Iris pigment epithelial cell (primary cell): ENCODE measurements at places on chromosomes 11 and 22.

GRCh38 chr11:47149782-47150181 is 26.9 kb downstream of the ARFGAP2 start:
- no peak for DNase-seq

GRCh38 chr11:72652873-72653630 is 21.2 kb downstream of the PDE2A start:
- no peak for DNase-seq

DNA sequence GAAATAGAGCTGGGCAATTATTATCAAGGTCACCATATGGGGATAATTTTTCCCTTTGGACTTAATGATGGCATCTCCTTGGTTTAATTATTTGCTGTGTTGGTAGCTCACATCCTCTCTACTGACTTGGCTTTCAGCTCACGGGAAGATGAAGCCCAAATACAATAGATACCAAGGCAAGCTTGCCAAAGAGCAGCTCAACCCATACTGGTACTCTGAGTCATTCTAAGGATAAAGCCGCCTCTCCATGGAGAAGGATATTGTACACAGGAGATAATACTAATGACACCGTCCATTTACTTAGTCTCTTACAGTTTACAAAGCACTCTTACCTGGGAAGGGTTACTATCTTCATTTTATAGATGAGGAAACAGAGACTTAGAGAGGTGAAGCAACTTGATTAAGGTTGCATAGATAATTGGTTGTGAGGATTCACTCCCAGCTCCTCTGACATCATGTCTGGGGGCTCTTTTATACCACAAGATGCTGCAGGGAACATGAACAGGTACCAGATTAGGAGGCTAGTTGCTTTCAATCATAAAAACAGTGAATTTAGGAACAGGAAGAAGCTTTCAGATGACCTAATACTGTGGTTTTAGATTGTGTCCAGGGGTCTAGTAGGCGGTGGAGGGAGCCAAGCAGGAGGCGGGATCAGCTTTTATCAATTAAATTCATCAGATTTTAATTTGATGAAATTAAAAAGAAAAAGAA is 48.3 kb upstream of the PICALM start:
- peak; percentile 61 for DNase-seq

DNA sequence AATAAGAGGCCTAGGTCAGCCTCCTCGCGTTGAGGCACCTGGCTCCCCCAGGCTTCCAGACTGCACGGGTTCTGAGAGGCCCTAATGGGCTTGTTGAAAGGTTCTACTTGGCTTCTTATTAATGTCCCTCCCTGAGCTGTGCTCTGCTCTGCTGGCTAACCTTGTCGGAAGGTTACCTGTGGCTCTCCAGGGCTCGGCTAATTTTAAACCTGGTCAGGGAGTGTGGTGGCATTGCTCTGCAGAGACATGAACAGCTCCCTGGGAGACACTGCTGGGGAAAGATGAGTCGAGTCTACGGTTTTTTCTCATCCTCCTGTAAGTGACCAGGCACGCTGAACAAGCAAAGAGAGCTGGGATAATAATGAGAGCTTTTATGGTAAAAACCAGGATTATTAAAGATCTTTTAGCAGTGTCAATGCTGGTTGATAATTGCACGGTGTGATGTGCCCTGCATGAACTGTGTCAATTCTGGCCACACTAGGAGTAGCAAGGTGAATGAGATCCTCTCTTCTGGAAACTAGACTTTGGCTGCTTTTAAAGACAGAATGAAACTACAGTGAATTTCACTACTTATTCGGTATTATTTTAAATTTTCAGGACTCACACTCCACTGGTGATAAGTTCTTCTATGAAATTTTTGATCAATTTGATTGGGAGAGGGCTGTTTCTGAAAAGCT is 70.7 kb downstream of the TEAD1 start:
- no peak for DNase-seq

GRCh38 chr11:13033760-13034533 is 24.8 kb downstream of the RASSF10 start:
- DNase-seq = no peak

GRCh38 chr11:86547727-86548126 is 124.7 kb downstream of the ME3 start:
- DNase-seq = no peak

DNA sequence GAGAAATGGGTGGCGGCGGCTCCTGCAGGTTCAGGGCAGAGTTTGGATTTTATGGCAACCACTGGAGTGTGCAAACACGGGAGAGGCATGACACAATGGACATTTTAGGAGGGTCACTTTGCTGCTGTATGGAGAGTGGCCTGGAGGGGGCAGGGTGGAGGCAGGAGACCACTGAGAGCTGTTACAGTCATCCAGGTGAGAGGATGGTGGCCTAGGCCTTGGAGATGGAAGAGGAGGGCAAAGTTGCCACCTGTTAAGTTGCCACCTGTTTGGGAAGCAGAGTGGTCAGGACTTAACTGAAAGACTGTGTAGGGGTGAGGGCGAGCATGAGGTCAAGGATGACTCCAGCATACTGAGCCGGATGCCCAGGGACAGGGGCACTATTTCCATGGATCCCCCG is 2.3 kb upstream of the RAD9A start:
- no peak for DNase-seq

DNA sequence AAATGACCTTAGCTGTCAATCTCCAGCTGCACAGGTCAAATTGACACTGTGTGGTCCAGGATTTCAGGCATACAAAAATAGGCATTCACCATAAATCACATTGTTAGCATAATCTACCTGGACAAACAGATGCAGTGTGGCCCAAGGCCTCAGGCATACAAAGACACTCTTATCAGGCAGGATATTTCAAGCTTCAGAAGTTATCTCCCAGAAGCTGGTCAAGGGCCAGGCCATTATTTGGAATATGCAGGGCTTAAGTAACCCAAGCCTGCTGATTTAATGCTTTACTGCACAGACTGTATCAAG is 25.5 kb upstream of the HORMAD2 start:
- no peak for DNase-seq

GRCh38 chr11:8333376-8333775 is 69.7 kb upstream of the LMO1 start:
- DNase-seq = no peak

- peak; percentile 47 for DNase-seq
These were observed 9.4 kb downstream of the IGSF9B start for GRCh38 chr11:133947321-133947756.

DNA sequence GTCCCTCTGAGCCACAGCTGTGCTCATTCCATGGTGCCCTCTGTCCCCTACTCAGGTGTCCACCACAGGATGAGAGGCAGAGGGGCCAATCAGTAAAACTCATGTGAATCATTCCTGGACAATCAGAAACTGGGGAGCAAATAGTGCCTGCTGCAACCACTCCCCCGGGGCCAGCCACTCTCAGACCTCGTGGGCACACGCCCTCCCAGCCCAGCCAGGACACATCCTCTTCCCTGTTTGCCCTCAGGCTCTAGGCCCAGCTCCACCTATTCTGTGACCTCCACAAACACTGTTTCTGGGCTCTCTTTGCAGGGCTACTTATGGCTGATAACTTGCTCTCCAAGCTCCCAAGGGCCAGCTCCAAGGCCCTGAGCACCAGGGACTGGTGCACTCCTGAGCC is 14.0 kb upstream of the KCTD14 start:
- DNase-seq = no peak

DNA sequence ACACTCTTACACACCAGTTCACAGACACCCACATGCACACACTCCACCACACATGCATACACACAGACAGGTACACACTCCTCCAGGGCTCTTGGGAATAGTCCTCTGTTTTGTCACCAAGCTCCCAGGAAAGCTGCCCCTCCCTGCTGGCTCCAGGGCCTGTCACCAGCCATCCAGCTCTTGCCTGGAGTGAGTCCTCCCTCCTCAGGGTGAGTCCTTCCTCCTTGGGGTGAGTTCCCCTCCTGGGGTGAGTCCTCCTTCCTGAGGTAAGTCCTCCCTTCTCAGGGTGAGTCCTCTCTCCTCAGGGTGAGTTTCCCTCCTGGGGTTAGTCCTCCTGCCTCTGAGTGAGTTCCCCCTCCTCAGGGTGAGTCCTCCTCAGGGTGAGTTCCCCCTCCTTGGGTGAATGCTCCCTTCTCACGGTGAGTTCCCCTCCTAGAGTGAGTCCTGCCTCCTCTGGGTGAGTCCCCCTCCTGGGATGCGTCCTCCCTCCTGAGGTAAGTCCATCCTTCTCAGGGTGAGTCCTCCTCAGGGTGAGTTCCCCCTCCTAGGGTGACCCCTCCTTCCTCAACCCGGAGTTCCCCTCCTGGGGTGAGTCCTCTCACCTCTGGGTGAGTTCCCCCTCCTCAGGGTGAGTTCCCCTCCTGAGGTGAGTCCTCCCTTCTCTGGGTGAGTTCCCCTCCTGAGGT is 100.6 kb upstream of the FGF3 start:
- no peak for DNase-seq

DNA sequence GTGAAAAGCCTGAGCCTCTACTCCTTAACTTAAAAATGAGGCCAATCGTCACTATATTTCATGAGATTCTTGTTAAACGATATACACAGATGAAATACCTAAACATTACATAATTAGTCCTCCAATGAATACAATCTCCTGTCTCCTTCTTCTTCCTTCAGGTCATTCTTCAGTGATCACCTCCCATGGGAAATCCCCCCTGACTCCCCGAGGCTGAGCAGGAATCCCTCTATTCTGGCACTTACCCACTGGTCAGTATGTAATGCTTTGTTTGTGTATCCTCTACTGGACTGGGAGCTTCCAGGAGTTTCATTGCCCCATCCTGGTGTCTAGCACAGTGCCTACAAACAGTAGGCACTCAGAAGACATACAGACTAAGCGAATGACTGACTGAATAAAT is 52.3 kb downstream of the RAB38 start:
- no peak for DNase-seq
